ENCODE measurements at places on chromosomes 5 and 9. TPM values are rescaled to one million over a fixed set of nuclear protein-coding genes. Genes with fewer than 3 reads are reported as not detected.

Gene PCA3
- 0.26 TPM for total RNA-seq

Gene CNTFR
- total RNA-seq, result 5.6 TPM

Gene OR1Q1
- not detected for total RNA-seq

Gene GABRA6
- total RNA-seq, result not detected

Gene MORN5
- total RNA-seq, result 8.4 TPM

Gene PTGS1
- total RNA-seq, result 98.8 TPM

Gene NR5A1
- not detected for total RNA-seq

Gene PIGO
- 8.6 TPM for total RNA-seq

Gene GDNF
- total RNA-seq, result 1.5 TPM

Gene PRSS3
- not detected for total RNA-seq

DNA sequence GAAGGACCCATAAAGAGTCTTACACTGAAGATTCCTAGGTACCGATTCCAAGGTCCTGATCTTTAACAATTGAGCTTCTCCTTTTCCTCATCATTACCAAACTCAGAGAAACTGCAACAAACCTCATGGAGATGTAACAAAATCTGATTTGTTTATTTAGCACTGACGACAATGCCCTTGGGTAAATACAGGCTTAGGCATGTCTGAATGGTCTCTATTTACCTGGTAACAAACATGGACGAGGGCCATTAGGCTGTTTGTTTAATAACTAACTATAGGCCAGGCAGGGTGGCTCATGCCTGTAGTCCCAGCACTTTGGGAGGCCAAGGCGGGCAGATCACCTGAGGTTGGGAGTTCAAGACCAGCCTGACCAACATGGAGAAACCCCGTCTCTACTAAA is 333.3 kb downstream of the AGTPBP1 start:
- no peak for DNase-seq

- no peak for DNase-seq
Measured at GRCh38 chr5:139708434-139708861, 60.3 kb downstream of the CXXC5 start.

GRCh38 chr5:88269222-88269771 is 652 bp upstream of the TMEM161B start:
- peak; percentile 11 for DNase-seq

DNA sequence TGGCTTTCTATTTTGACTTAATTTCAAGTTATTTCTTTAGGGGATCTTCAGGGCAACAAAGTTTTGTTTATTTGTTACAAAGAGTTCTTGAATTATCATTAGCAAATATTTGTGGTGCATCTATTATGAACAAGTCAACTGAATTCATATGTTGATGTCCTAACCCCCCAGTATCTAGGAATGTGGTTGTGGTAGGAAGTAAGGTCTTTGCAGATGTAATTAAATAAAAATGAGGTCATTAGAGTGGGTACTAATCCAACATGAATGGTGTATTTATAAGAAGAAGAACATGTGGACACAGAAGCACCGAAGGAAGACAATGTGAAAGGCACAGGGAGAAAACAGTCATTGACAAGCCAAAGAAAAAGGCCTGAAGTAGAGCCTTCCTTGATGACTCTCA is 474.0 kb upstream of the DAB2 start:
- DNase-seq, result no peak

DNA sequence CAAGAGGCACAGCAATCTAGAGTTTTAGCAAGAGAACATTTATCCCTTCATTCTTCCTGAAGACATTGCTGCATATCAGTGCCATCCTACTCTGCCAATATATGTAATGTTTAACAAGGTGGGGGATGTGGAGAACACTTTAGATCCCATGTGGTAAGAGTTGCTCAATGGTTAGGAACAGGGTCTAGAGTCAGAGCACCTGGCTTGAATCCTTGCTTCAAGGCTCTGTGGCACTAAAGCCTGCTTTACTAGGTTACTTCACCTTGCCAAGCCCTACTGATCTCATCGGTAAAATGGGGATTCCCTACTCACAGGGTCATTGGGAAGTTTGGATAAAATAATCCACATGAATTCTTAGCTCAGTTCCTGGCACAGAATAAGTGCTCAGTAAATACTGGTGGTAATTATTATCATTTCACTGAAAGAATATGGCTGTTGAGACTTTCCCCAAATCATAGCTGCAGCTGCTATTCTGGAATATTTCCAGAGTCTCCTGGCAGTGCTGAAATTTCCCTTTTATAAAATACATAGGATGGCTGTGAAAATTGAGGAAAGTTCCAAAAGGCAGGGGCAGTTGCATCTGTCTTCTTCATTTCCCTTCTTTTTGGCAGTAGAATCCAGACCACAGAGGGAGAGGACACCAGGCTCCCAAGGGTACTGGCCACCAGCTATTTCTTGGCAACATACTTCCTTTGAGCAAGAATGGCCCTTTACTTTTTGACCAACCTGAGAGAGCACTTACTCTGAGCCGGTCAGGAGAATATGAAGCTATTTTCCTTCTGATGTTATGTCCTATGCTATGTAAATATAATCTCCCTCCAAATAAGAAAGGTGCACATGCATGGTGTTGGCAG is 142.8 kb downstream of the PALM2AKAP2 start:
- no peak for DNase-seq

DNA sequence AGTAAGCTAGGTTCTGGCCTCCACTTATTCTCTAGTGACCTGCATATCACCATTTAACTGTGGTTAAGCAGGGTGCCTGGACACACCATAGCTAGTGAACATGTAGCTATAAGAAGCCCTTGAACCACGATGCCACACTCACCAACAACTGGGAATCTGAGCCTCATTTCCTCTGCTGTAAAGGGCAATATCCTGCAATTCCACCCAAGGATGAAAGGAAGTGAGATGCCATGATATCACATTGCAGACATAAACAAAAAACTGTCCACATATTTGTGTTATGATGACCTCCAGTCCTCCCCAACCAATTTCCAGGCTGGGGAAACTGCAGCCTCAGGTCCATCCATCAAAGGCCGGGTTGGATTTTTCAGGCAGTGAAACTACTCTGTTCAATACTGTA is 10.4 kb downstream of the TNIP1 start:
- DNase-seq, result no peak

- DNase-seq, result no peak
Measured at GRCh38 chr5:102957141-102957540, 162.8 kb downstream of the GIN1 start.

DNA sequence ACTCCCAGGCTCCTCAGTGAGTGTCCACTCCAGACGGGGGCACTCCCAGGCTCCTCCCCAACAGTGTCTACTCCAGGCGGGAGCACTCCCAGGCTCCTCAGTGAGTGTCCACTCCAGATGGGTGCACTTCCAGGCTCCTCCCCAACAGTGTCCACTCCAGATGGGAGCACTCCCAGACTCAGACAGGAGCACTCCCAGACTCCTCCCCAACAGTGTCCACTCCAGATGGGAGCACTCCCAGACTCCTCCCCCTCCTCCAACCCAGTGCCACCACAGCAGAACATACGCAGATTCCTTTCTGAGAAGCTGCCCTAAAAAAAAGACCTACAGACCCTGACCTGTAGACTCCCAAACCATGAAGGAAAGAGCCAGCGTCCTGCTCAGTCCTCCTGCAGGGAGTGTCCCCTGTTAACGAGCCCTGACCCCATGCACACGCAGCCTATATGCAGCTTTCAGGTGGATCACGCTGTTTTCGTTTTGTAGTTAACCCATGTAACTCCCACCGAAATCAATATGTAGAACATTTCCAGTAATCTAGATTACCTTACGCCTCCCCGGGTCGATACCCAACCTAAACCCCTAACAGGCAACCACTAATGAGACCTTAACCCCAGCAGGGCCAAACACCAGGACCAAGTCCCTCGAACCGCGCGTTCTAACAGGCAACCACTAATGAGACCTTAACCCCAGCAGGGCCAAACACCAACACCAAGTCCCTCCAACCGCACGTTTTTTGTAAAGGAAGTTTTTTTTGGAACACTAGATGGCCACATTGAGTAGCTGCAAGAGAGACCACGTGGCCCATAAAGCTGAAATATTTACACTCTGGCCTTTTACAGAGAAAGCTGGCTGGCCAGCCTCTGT is 15.7 kb downstream of the PNPLA7 start:
- DNase-seq, result peak; percentile 48

DNA sequence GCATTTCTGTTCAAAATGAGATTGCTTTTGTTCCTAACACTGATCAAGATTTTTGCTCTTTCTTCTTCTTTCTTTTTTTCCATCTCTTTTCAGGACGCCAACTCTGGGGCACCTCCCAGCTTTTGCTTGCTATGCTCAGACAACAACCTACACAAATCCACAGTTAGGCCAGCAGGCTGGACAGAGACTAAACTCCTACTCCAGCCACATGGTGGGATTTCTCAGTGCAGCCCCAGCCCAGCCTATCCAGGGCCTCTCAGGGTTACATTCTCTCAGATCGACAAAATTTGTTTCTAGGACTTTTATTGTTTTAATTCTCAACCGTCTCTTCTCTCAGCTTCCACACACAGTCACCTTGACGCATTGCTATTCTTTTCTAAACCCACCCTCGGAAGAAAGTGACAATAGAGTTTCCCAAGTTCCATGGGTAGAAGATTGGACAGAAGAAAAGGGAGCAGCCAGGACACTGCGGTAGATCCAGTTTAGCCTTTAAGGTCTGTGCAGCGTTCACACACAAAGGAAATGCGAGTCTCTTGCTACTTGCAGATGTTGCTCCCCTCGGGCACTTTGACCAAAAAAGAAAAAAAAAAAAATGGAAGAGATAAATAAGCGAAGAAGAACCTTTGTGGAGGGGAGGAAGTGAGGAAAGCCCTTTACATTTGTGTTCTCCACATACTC is 588.6 kb upstream of the GRAMD2B start:
- DNase-seq, result no peak

DNA sequence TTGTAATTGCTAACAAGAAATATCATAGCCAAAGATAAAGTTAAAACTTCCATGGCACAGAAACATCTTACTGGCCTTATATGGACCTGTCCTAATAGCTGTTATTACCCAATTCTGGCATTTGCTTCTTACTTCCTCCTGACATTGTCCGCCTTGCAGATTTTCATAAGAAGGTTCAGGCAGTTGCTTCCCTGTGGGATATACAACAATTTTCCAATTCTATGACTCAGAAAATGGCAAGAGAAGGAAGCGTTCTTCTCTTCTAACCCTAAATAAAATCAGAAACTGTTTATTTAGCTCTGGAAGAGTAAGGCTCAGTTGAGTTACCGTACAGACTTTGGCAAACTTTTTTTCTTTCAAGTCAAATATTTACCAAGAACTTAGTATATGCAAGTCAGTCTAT is 1.7 kb downstream of the PRKAA1 start:
- DNase-seq, result no peak

DNA sequence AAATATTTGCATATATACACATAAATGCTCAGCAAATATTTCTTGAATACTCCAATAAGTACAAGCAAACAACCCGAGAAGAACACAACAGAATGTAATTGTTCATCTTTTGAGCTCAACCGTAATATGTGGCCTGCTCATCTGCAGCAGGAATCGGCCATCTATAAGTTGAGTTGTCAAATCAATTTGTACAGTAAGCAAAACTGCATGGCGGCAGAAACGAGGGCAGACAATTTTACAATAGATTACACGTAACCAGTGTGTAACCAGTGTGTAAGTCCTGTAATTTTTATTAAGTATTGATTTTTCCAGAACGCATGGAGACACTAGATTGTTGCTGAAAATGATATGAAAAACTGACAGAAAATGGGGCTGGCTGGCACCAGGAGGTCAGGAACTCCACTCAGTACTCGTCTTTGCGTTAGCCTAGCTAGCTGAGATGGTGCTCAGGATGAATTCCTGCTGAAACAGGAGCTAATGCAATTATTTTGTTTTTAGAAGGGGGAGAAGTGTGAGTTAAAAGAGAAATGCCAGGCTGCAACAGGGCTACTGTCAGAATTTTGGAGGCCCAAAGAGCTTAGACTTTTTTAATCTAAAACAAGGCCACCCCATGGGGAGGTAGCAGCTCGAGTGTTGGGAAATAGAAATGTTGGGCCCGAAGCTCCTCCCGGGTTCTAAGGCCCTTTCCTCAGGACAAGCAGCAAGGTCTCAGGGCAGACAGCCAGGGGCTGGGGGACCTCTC is 682 bp downstream of the DHX29 start:
- no peak for DNase-seq

GRCh38 chr5:64688391-64688790 is 1.9 kb upstream of the SHISAL2B start:
- DNase-seq, result no peak

GRCh38 chr5:124252747-124253146 is 493.7 kb downstream of the ZNF608 start:
- DNase-seq, result no peak

DNA sequence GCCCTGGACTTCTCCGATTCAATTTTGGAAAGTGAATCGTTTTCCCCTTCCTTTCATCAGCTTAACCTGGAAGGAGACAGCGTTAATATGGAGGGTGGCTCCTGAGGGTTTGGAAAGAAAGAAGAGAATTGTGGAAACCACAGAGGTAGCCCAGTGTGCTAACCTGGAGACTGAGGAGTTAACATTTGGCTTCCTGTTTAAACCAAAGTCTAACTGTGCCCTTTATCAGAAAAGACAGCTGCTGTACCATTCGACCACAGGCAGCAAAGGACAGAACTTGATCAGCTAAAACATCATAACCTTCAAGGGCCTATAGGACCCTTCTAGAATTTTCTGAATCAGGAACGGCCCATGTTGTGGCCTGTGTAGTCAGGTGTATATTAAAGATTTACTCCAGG is 735 bp downstream of the IDNK start:
- DNase-seq, result no peak

DNA sequence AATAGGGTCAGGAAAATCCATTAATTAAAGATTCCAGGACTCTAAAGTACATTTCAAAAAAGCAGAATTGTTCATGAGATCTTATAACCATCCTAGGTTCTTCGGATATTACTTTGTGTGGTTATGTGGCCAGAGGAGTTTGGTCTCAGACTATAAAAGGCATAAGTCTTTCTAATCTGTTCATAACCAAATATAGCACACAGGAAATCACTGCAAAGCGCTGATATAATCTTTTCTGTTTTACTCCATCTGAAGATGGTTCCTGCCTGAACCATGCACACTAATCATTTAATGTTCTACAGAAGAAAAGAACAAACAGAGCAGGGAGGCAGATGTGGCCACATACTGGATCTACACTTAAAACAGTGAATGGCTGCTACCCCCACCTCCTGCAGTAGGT is 182.8 kb downstream of the SEMA5A start:
- no peak for DNase-seq

DNA sequence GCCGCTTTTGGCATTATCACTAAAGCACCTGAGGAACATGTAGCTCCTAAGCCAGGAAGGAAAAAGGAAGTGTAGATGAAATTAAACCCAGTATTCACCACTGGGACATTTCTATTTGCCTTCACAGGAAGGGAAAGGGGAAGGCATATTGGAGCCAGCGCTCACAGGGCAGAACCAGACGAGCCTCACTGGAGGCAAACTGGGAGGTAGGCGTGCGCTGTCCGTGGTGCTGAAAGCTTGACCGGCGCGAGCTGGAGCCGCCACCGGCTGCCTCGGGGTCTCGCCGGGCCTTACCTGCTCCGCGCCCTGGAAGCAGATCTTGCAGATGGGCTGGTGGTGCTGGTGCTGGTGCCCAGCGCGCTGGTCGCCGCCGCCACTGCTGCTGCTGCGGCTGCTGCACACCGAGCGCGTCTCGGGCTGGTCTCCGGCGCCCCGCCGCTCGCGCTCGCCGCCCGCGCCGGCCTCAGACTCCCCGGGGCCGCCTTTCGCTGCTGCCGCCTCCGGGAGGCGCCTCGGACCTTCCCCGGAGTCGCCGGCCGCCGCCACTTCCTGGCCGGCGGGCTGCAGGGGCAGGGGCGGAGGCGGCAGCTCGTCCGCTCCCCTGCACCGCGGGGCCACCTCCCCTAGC is 732 bp downstream of the MARCHF11 start:
- DNase-seq, result peak; percentile 31

GRCh38 chr5:139634541-139634940 is 13.6 kb upstream of the CXXC5 start:
- DNase-seq, result no peak
